ENCODE measurements at places on chromosomes 3 and 15.

- no peak for DNase-seq
Measured at GRCh38 chr3:134974624-134975023, 179.6 kb downstream of the EPHB1 start.

GRCh38 chr15:82790321-82790720 lies 15.5 kb downstream of the FSD2 start:
- no peak for DNase-seq

GRCh38 chr3:195069501-195070251 lies 201.3 kb downstream of the XXYLT1 start:
- no peak for DNase-seq

GRCh38 chr3:159899166-159899565 lies 89.5 kb upstream of the IL12A start:
- DNase-seq: no peak

DNA sequence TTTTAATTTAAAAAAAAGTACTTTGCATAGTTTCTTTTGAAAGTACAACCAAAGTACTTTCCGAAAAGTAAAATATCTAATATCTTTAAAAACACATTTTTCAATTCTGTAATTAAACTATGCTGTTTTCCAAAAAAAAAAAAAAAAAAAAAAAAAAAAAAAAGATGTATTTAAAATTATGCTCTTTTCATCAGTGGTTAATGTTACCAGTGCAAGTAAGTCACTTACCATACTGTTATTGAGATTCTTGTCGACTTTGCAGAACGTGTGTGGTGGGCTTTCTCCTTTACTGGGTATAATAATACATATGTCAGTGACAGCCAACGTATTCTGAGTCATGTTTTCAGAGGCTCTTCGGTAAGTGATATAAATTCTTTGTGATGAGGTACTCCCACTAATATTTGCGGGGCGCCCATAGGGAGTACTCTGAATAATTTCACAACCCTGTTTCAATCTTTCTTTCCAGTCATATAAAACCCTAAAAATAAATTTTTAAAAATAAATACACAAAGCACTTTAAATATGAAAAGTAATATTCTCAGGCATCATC lies 39.9 kb downstream of the DENND4A start:
- no peak for DNase-seq

DNA sequence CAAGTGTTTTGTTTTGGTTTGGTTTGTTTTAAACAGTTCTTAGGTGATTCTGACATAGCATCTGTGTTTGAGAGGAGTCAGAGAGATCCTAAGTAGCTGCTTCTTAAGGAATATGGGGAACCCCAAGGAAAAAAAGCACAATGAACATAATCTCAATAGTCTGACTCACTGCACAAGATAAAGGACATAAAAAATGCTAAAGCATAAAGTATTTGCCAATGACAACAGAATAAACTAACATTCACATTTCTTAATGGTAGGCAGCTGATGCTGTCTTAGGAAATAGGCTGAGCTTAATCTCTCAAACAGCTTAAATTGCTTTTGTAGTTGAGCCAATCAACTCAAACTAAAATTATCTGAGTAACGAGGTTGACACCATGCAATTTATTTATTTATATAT lies 2.9 kb downstream of the NCEH1 start:
- DNase-seq: no peak

DNA sequence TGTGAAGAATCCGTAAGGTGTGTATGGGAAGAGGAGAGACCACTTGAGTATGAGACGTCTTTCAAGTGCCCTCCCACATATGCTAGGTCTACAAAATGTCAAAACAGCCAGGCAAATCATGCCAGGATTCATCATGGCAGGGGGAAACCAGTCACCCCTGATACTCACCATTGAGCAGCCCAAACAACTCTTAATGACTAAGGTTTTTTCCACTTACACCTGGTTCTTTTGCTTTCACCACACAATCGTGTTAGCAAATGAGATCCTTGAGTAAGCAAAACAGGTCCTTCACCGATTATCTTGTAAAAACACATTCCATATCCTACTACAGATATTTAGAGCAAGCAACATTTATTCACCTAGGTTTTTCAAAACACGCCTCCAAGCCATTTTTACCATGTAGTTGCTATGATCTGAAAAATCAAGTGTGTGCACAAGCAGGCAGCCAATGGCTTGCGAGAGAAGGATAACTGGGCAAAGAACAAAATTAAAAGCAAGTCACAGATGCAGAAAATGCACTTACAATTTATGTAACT lies 177.5 kb upstream of the LPP start:
- no peak for DNase-seq

DNA sequence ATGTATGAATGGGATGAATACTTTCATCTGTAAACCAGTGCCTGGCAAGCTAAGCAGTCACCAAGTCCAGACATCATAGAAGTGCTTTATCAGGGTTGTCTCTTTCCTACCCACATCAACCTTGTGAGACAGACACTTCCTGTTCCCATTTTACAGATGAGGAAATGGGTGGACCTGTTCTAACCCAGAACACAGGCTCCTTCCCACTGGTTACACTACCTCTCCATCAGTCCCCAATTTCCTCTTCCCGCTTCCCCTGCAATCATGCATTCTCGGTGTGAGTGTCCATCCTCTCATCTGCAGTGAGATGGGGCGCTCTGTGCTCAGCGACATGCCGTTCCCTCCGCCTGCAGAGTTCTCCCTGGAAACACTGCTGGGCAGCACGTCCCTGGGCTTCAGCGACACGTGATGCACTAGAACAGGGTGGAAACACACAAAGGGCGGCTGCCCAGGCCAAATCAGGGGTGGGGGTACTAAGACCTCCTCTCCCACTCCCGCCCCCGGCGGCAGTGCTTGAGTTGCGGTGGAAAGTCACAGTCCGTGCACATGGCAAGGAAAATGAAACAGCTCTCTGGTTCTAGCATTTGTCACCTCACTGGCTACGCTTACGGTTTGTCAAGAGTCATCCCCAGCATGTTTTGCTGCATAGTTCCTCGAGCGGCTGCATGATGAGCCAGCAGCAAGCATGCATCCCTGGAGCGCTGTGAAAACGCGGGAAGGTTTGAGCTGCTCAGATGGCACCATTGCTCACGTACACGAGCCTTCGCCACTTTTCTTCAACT lies 201.1 kb downstream of the ADAMTS17 start:
- no peak for DNase-seq

- DNase-seq: no peak
Measured at GRCh38 chr3:106213954-106214353, 345.1 kb upstream of the CBLB start.

DNA sequence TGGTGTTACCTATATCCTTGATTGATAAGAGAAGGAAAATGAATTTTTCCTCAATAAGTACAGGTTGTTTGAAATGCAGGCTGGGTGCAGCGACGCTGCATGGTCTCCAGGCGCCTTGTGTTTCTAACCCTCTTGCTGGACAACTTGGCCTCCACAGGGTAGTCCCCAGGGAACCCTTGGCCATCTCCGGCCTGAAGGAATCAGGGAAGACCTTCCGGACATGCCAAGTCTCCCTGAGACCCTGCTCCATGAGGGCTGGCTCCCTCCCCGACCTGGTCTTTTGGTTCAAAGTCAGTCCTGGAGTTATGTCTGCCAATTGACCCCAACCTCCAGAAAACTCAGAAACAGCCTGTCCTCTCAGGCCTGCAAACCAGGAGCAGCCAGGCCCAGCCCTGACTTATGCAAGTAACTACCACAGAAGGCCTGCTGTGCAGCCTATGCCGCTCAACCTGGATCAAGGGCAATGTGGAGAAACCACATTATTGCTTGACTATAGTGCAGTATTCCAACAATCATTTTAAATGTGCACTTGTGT lies 98.3 kb downstream of the LIPC start:
- DNase-seq: no peak

GRCh38 chr15:99930696-99931095 lies 197.5 kb upstream of the LYSMD4 start:
- no peak for DNase-seq

GRCh38 chr3:43769097-43769884 lies 78.6 kb downstream of the ABHD5 start:
- DNase-seq: peak; percentile 94

DNA sequence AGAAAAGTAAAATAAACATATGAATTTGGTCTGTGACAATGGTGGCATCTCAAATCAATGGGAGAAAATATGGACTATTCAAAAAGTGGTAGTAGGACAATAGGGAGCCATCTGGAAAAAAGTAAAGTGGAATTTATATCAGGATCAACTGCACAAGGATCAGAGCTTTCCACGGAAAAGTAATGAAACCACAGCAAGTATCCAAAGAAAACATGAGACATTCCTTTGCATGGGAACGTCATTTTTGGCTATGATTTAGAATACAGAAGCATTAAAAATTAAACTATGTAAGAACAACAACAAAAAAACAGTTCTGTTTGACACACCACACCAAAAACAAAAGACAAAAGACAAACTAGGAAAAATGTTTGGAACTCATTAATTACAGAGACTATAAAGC lies 18.7 kb downstream of the CRBN start:
- no peak for DNase-seq

- peak; percentile 27 for DNase-seq
Measured at GRCh38 chr15:33086500-33087121, 107.9 kb downstream of the FMN1 start.

DNA sequence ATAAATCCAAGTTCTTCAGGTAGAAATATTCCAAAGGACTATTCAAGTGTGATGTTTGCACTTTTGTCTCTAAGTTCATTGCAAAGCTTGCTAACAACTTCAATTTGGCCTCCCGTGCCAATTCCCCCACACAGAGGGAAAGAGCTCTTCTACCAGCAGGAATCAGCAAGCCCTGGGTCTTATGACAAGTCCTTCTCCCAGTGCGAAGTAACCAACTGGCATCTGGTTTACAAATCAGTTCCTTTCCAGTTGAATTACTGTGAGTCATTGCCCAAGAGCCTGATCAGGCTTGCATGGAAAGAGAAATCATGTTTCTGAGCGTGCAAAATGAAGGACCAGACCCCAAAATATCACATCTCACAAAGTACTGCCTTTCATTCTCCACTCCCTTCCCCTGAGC lies 62.7 kb upstream of the SLCO3A1 start:
- DNase-seq: no peak

- no peak for DNase-seq
Measured at GRCh38 chr3:98027085-98027446, 8.0 kb downstream of the GABRR3 start.

DNA sequence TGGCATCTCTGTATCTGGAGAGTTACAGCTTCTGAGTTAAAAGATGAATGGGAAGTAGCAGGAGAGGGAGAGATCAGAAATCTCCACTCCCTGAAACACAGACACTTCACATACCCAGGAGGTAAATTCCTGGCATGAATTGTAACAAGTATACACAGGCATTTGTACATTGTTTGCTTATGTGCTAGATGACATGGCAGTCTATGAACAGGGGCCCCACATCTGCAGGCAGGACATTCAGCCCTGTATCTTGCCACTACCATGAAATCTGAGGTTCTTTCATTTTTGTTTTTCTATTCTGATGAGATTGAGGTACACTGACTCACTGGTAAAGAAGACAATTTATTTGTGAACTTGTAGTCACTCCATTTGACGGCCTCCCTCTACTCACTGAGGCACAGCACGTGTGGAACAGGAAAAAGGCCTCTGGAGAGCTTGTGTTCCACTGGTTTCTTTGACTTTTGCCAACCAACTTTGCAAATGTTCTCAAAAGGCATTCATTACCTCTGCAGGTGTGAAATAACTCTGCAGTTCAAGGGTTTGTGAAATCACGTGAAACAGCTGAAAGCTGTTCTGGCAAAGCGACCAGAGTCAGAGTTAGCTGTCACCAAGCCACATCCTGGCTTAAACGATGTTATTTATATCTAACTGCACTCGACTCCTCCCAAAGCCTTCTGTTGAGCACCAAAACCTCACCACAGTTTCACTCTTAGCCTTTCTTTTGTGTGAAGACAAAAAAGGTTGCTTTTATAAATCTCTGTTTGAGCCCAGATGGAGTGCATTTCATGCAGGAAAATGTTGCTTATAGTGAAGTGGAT lies 401.3 kb upstream of the CFAP20DC start:
- DNase-seq: no peak

GRCh38 chr15:40796512-40796911 lies 10.4 kb upstream of the ZFYVE19 start:
- DNase-seq: no peak

DNA sequence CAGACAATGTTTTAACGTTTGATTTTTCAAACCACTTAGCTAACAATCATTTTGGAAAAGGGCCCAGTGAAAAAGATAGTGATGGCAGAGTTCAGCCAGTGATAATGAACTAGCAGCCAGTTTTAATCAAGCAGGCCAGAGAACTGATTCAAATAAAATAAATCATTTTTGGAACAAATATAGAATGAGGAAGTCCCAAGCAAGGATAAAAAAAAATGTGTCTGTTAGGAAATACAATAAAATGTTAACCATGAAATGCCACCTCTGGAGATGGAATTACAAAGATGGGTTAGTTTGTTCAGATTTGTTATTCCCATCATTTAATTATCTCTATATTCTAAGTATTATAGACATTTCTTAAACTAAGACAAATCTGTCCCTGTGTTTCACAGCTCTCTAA lies 1.1 kb downstream of the HERC1 start:
- no peak for DNase-seq

GRCh38 chr3:111594205-111594604 lies 941 bp downstream of the ZBED2 start:
- DNase-seq: peak; percentile 65

DNA sequence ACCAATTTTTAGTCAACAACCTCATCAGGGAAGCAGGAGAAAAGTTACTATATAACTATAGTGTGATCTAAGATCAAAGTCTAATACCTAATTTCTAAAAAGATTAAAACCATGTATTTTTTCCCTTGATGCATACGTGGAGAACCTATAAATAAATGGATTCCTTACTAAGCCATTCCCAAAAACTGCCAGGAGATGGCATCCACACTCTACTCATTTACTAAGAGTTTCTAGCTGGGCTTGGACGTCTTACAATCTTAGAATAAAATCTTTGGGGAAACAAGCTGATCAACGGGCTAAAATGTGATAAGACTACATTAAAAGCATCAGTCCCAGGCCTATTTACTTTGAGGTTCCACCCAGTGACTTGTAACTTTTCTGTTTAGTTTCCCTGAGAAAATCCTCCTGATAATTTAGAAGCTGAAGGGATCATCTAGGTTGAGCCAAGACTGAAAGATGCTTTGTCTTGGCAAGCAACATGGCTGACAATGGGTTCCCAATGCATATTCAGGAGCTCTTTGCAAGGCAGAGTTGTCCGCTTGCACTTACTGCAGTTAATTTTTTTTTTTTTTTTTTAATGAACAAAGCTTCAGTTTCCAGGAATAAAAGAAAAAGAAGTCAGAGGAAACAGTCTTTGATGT lies 85.5 kb upstream of the FGF12 start:
- DNase-seq: peak; percentile 16

Measured in urothelium cell line (cell line).